ENCODE measurements at places on chromosomes 1 and 21.

DNA sequence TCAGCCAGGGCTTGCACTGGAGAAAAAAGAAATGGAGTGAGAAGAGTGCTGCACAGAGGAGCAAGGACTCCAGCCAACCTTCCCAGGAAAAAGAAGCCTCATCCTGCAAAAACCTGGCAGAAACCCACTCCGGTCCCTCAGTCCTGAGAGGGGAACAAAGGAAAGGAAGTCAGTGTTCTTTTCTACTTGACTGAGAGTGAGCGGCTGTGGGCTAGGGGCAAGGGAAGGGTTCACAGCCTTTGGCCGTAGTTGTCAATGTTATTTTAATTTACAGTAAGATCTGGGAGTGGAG, 8.9 kb upstream of the GOLT1A start:
- DNase-seq: no peak

GRCh38 chr1:212161231-212161781, 123.9 kb upstream of the PPP2R5A start:
- DNase-seq: no peak

- DNase-seq: no peak
These were observed 57.8 kb upstream of the KCNJ6 start for GRCh38 chr21:37974081-37974480.

GRCh38 chr21:40704141-40704540, 142.8 kb downstream of the DSCAM start:
- DNase-seq: no peak

GRCh38 chr1:19405761-19406487, 79.4 kb downstream of the CAPZB start:
- DNase-seq: no peak

- no peak for DNase-seq
These were observed 61.1 kb downstream of the UBE2T start for GRCh38 chr1:202280595-202280994.

- DNase-seq: no peak
These were observed 29.2 kb upstream of the IL10 start for GRCh38 chr1:206801467-206801866.

- DNase-seq: no peak
These were observed 106.1 kb upstream of the BMP8A start for GRCh38 chr1:39385067-39385988.

DNA sequence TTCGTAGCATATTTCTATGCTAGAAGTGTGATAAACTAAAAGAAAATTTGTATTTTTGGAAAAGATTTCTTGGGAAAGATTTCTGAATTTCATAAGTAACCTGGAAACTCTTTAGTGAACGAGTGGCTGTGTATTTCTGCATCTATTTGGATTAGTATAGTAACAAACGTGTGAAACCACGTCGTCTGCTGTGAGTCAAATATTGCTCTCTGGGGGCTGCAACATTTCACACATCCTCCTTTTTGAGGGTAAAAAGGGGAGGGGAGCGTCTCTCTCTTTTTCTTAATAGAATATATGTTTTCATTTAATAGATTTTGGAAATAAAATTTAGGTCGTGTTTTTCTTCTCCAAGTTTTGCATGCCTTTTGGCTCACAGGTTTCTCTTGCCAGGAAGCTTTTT, 44.8 kb downstream of the LHX9 start:
- no peak for DNase-seq

GRCh38 chr1:28441674-28442073, 64.2 kb upstream of the RCC1 start:
- no peak for DNase-seq

- no peak for DNase-seq
These were observed 372.0 kb downstream of the RPS6KC1 start for GRCh38 chr1:213423041-213423440.

Data from NCI-H748 treated with DMSO at 0.1 percent for 48 hours (cell line).